Stimulated activated CD8-positive, alpha-beta memory T cell treated with anti-CD3 and anti-CD28 coated beads, Interleukin-15, amount 100 ng/mL, for 24 hours (primary cell): ENCODE measurements at places on chromosomes 2 and 18.

GRCh38 chr2:189581354-189582139 is 961 bp upstream of the SLC40A1 start:
- peak; percentile 1 for DNase-seq

DNA sequence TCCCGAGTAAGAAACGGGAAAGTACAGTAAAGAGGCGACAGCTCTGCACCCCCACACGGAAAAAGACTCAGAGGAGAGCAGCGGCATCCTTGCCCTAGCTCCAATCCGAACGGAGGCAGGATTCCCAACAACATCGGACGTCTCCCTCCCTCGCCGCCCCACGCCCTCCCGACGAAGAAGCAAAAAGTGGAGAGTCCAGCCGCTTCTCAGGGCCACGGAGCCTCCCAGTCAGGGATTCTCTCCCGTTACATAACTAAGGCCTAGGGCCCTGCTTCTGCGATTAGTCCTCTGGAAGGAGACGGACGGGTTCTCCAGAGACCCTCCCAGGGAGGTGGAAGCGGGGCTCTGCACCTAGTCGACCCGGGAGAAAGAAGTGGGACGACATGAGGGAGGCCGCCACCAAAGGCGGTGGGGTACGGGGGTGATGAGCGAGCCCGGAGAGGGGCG is 587 bp downstream of the SUMO1 start:
- DNase-seq: no peak

DNA sequence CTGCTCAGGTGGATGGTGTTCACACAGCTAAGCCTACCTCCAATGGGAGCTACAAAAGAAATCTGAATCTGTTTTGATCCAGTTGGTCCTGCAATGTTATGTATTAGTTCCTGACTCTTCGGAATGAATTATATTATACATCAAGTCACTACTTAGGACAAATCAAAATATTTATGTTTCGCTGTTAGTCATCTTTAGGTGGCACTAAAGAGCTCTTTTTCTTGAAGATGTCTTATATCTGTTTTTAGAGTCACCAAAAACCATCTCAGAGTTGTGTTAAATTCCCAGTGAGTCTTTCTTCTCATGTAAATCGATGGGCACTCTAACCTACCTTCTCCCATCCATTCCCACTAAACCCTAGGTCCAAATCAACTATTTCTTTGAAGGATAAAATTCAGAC is 2.2 kb downstream of the DNER start:
- no peak for DNase-seq

DNA sequence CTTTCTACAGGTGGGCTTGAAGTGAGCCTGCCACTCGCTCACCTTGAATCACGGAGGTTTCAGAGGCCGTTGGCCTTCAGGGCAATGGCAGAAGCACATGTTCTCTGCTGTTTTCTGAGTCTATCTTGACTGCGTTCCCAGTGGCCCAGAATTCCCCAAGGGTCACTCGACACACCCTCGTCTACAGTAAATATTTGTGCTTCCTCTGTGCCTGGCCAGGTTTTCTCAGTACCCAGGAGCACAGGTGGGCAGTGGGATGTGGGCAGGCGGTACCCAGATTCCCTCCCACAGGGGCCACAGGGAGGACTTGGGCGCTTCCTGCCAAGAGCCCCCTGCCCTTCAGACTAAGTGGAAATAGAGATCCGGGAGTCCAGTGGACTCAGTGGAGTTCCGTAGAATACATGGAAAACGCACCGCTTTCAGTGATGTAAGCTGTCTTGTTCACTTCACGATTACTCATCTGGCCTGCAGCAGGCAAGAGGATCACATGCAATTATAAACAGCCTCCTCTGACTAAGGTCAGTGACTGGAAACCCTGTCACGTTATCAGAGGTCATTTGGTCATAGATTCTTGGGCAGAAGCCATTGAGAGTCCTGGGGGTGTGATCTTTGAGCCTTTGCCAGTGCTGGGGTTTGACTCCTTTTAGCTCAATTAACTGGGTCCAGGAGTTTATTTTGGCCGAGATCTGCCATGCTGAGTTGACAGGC is 179.8 kb downstream of the NEDD4L start:
- DNase-seq: no peak

DNA sequence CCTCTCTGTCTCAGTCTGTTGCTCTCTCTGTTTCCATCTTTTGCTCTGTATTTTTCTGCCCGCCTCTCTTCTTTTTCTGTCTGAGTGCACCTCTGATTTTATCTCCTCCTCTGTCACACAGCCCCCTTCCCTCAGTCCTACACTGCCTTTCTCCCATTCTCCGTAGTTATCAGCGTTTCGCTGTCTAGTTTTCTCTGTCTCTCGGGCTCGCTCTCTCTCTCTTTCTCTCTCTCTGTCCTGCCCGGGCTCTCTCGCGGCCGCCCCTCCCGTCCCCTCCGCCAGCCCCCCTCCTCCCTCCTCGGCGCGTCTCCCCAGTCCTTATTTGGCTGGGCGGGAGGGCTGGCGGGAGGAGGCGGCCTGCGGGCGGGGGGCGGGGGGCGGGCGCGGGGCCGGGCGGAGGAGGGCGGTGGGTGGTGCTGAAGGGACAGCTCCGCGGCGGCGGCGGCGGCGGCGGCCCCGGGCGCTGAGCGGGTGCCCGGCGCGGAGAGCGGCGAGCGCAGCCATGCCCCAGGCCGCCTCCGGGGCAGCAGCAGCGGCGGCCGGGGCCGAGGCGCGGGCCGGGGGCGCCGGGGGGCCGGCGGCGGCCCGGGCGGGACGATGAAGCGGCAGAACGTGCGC is at the start of gene KCNK3:
TSS of gene KCNK3 (plus strand) at position 444 of the 618 bp plus-strand sequence. CDS start at position 598, 154 bp downstream.
- DNase-seq: peak; percentile 11

DNA sequence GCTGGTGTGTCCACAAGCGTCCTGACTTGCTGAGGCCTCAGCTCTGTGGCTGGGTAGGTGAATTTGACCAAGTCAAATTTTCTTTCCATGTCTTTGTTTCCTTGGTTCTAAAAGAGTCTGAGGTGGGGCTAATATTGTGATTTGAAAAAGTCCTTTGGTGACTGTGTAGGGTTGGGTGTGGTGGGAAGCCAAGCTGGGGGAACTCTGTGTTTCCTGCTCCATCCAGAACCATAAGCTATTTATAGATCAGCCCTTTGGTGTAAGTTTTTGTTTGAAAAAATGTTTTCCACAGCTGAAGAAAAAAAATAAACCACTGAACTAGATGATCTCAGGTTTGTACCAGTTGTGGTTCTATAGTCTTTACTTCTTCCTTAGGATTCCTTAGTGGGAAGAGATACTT is 462.7 kb downstream of the TGIF1 start:
- DNase-seq: no peak

GRCh38 chr2:150063931-150064548 is 423.4 kb downstream of the RND3 start:
- no peak for DNase-seq
